ENCODE measurements at places on chromosomes 11 and 22. TPM values are rescaled to one million over a fixed set of nuclear protein-coding genes. Genes with fewer than 3 reads are reported as not detected.

The PANX3 gene
- not detected for total RNA-seq

The CHRDL2 gene
- 3.7 TPM for total RNA-seq

The BATF2 gene
- not detected for total RNA-seq

The KDM4E gene
- not detected for total RNA-seq

The MTMR2 gene
- total RNA-seq, result 18.2 TPM

The KRTAP5-9 gene
- total RNA-seq, result not detected

The IGSF22 gene
- not detected for total RNA-seq

The POU2AF2 gene
- not detected for total RNA-seq

The SLC29A2 gene
- total RNA-seq, result 4.2 TPM

The SLC5A12 gene
- total RNA-seq, result not detected

The TSSK2 gene
- total RNA-seq, result not detected

The WNT7B gene
- 7.1 TPM for total RNA-seq

The TTC38 gene
- 58.7 TPM for total RNA-seq

The F2 gene
- not detected for total RNA-seq

The CRYBA4 gene
- total RNA-seq, result not detected

The TEAD1 gene
- total RNA-seq, result 50.3 TPM

The OR51G1 gene
- total RNA-seq, result not detected

The ASRGL1 gene
- total RNA-seq, result 5.6 TPM

The OR51B5 gene
- total RNA-seq, result 1.2 TPM
